ENCODE measurements at places on chromosomes 2 and 18.

- DNase-seq: no peak
Observed at GRCh38 chr2:3198119-3198518, 179.5 kb downstream of the EIPR1 start.

- DNase-seq: no peak
Observed at GRCh38 chr2:47083485-47083884, 71.6 kb downstream of the STPG4 start.

GRCh38 chr2:172374318-172375240, 52.8 kb upstream of the ITGA6 start:
- no peak for DNase-seq

GRCh38 chr2:123578016-123578415, 447.1 kb upstream of the CNTNAP5 start:
- DNase-seq: peak; percentile 39

DNA sequence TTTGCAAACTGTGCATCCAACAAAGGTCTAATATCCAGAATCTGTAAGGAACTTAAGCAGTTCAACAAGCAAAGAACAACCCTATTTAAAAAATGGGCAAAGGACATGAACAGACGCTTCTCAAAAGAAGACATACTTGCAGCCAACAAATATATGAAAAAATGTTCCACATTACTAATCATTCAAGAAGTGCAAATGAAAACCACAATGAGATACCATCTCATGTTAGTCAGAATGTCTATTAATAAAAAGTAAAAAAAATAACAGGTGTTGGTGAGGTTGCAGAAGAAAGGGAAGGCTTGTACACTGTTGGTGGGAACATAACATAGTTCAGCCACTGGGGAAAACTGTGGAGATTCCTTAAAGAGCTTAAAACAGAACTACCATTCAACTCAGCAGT, 126.2 kb downstream of the NAT8 start:
- no peak for DNase-seq

DNA sequence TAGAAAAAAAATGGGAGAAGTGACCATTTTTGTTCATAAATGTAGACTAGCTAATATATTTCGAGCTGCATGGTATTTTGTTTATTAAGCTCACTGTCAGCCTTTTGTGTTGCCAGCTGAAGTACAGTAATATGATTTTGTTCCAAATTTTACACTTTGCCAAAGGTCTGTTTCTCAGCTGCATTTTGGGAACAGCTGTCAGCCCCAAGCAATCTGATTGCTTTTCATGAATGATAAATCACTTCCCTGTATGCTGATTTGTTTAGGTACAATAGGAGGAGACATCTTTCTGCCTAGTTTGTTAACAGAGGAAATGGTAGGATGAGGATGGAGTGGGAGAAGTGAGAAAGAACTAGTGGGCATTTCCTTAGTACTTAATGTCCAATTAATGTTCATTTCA, 79.3 kb downstream of the NABP1 start:
- DNase-seq: no peak

GRCh38 chr2:187982668-187983067, 309.0 kb upstream of the GULP1 start:
- peak; percentile 96 for DNase-seq

DNA sequence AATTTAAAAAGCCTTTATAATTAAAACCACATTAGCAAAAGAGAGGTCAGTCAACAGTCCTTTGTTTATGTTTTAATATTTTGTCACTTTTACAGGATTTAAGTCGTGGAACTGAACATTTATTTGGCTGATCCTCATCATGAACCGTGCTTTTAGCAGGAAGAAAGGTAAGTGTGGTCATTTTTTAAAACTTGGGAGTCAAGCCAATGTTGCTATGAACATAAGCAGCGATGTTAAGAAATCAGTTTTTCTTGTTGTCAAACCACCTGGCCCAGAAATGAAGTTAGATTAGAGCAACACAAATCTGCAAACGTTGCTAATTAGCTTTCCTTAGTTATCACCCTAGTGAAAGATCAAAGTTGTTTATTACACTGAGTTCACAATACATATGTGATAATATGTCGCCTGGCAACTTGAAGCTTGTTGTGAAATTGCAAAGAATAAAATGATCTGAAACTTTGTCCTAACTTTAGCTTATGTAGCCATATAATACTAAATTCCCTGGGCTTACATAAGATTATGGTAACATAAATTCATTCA, 186.0 kb downstream of the GULP1 start:
- DNase-seq: no peak

DNA sequence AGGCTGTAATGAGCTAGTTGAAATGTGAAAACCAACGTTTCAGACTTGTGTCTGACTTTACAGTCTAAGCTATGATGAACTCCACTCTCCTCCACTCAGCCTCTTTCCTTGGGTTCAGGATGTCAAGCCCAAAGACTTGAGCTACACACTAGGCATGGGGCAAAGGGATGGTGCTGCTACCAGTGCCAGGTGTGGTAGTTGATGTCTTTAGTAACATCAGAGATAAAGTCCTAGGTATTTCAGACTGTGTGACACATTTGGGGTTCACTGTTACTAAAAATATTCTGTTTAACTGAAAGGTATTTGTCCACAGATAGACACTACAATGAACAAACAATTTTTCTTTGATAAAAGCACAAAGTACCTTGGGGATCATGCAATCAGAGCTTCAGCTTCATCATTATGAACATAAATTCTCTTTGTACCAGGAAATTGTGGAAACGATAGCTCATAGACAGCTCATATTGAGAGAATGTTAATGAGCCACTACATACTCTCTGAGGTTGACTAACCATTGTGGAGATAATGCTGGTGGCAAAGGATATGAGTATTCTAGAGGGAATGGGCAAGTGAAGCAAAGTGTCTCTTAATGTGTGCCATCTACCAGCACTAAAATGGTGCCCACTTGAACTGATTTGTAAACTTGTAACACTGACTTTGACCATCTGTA, 253.7 kb upstream of the THUMPD2 start:
- DNase-seq: no peak

GRCh38 chr2:207938886-207939285, 86.4 kb downstream of the PLEKHM3 start:
- DNase-seq: no peak

GRCh38 chr2:30201990-30202389, 29.3 kb upstream of the LBH start:
- no peak for DNase-seq

- DNase-seq: no peak
Observed at GRCh38 chr18:13379930-13380690, 161.6 kb downstream of the LDLRAD4 start.

DNA sequence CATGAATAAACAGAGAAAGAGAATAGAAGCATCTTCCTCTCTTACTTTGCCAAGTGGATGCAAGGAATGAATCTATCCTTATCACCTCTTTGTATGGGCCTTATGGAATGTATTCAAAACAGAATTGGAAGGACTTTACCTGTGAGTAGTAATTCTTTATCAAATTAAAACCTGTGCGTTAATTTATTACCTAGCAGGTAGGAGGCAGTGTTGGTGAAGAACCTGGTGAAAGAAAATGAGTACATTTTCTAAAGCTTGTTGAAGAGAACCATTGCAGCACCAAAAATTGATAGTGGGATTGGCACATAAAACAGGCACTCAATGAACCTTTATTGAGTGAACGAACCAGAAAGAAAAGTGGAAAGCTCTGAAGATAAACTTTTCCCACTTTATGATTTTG, 1302.1 kb upstream of the CELF4 start:
- no peak for DNase-seq

All from KBM-7 (cell line).